ENCODE measurements at places on chromosomes 5 and 9.

- DNase-seq = no peak
Measured at GRCh38 chr9:78443946-78444345, 147.0 kb downstream of the PSAT1 start.

GRCh38 chr5:157365732-157366131 lies 94.3 kb upstream of the NIPAL4 start:
- DNase-seq = no peak

DNA sequence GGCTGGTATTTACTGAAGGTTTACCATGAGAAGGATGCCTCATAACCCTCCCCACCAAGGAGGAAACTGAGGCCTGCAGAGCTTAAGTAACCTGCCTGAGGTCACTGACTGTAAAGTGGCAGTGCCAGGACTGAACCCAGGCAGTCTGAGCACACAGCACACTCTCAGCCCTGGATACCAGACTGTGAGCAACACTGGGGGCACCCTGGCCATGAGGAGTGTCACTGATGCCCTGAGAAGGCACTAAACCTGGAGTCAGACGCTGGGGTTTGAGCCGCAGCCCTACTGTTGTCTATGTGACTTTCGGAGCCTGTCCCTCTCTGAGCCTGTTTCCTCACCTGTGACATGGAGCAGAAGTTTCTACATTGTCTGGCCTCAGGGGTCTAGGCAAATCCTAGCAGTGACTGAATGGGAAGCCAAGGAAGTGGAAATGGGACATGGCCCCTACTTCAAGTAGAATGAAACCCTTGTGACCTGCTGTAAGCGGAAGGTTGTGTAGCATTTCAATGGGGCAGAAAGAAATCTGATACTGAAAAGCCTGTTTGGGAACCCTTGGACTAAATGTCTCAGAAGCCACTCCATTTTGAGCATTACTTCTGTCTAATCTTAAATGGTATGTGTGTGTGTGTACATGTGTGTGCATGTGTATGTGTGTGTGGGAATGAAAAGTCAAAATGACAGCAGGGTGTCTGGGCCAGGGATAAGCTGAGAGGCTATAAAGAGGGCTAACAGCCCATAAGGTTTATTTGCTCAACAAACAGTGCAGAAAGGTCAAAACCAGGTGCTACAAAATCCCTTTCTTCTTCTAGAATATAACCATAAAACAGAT lies 36.0 kb downstream of the B4GALT1 start:
- no peak for DNase-seq

DNA sequence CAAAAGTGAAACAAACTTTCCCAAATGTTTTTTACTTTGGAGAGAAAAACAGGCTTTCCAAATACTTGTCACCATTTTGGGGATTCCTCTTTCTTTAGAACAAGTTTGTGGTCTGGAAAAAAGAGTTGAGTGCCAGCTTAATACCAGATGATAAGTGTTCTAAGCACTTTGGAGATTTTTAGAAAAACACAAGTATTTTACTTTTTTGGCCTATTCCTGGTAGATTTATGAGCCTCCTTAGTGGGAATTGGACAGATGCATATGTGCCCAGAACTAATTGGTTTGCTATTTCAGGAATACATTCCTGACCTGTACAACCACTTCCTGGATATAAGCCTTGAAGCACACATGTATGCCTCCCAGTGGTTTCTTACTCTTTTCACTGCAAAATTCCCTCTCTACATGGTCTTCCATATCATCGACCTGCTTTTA lies 40.5 kb downstream of the GPR21 start:
- DNase-seq = no peak

- peak; percentile 69 for DNase-seq
Measured at GRCh38 chr9:88534456-88535225, at the start of gene NXNL2. Gene NXNL2 (plus strand): TSS chr9:88535178. CDS start chr9:88535435, 257 bp downstream.

- no peak for DNase-seq
Measured at GRCh38 chr5:77390221-77390620, 101.9 kb downstream of the WDR41 start.

GRCh38 chr5:1931604-1932231 lies 49.0 kb upstream of the IRX4 start:
- peak; percentile 36 for DNase-seq

GRCh38 chr9:100428871-100429654 lies 2.1 kb downstream of the MSANTD3 start:
- peak; percentile 95 for DNase-seq

DNA sequence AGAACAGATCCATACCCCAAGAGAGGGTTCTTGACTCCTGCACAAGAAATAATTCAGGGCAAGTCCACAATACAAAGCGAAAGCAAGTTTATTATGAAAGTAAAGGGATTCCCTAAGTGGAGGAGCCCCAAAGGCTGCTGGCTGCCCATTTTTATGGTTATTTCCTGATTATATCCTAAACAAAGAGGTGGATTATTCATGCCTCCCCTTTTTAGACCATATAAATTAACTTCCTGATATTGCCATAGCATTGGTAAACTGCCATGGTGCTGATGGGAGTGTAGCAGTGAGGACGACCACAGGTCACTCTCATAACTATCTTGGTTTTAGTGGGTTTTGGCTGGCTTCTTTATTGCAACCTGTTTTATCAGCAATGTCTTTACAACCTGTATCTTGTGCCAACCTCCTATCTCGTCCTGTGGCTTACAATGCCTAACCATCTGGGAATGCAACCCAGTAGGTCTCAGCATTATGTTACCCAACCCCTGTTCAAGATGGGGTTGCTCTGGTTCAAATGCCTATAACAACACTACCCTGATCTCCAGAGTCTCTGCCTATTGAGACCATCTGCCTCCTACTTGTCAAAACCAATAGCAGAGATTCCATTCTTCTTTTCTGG lies 154.4 kb upstream of the GRAMD2B start:
- no peak for DNase-seq

DNA sequence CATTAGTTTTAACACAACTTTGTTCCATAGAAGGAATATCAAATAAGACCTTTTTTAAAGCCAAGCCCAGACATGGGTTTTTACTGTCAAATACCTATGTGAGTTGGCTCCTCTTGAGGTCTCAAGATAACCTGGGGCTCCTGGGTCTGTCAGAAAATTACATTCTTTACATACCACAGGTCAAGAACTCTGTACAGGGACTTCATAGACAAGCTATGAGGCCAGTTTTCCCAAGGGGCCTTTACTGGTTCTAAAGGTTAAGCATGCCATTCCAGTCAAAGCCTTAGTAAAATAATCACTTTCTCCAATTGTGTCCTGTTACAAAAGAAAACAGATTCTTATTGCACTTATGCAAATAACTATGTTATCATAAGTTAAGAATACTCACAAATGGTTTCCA lies 15.5 kb upstream of the SMC2 start:
- no peak for DNase-seq

DNA sequence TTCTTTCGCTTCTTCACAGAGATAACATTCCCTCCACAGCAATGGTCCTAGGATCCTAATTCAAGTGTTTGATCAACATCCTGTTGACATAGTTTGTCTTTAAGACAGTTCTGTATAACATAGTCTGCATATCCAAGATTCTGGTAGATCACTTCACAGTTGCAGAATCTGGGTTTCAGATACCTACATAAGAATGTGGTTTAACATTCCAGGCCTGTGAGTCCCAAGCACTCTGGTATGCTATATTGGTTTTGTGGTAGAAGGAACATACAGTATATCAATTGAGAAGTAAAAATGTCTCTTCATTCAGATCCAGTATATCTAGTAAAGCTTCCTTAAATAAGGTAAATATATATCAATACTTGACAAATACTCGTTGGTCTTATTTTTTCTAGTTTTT lies 914.2 kb upstream of the CDH6 start:
- peak; percentile 5 for DNase-seq

- no peak for DNase-seq
Measured at GRCh38 chr9:133943036-133943780, 48.9 kb downstream of the VAV2 start.

DNA sequence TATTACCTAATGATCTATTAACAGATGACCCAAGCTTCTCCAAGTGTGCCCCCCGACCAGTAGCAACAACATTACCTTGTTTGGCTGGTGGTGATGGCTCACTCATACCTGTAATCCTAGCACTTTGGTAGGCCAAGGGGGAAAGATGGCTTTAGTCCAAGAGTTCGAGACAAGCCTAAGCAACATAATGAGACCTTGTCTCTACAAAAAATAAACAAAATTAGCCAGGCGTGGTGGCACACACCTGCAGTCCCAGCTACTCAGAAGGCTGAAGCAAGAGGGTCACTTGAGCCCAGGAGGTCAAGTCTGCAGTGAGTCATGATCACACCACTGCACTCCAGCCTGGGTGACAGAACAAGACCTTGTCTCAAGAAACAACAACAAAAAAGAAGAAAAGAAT lies 62.9 kb downstream of the GCNT1 start:
- DNase-seq = no peak

DNA sequence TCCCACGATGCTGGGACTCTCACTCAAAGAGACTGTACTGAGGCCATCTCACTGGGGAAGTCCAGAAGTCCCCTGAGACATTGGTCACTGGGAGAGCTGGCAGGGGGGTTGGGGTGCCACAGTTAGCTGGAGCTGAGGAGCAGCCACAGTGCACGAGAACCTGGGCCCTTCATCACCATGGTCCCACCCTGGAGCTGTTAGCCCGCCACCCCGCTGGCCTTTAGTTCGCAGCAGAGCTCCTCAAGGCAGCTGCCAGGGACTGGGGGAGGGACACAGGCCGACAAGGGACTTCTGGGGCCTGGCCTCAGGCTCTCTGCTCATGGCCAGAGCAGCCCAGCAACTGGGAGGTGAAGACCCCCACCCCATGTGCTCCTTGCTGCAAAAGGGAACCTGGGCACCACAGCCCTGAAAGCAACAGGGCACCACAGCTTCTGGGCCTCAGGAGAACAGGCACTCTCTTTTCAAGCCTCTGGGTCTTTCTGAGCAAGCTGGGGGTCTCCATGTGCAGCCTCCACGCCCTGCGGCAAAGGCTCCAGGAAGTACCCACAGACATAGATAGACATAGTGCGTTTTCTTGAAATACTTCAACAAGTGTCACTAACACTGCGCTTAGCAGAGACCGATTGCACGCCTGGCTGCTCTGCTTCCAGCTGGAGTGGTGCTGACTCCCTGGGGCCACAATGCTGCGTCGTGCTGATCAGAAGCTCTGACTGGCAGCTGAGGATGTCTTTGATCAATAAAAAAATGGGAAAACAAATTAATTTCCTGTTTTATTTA lies 46.0 kb downstream of the VAV2 start:
- no peak for DNase-seq

DNA sequence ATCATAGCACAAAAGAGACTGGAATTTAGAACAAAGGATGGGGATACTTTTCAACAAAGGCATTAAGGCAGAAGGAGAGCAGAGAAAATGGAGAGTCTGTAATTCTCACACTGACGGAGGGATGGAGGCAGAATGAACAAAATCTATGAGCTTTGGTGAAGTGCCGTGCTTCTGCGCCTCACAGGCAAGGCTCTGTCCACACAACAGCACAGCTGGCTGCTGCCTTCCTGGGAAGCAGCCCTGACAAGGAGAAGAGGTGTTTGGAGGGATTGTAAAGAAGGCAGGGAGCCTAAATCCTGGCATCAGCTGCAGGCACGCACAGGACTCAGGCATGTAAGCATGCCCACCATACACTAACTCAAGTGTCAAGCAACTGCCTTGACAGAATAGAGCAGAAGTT lies 485.2 kb upstream of the KIF2A start:
- no peak for DNase-seq

DNA sequence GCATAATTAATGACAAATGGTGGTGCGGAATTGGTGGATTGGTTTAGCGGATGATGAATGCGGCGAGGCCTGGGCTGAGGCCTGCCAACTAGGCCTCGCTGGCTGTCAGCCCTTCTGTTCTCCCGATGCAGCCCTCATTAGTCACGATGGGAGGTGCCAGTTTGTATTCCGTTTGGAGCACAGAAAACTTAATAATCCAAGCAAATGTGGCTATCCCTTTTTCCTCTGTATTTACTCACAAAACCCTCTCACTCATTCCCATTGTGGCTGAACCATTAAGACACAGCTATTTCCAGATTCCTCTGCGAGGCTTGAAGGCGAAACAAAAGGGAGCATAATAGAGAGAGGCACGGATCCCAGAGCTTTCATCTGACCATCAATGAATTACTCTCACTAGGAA lies 114.3 kb downstream of the MVB12B start:
- no peak for DNase-seq

DNA sequence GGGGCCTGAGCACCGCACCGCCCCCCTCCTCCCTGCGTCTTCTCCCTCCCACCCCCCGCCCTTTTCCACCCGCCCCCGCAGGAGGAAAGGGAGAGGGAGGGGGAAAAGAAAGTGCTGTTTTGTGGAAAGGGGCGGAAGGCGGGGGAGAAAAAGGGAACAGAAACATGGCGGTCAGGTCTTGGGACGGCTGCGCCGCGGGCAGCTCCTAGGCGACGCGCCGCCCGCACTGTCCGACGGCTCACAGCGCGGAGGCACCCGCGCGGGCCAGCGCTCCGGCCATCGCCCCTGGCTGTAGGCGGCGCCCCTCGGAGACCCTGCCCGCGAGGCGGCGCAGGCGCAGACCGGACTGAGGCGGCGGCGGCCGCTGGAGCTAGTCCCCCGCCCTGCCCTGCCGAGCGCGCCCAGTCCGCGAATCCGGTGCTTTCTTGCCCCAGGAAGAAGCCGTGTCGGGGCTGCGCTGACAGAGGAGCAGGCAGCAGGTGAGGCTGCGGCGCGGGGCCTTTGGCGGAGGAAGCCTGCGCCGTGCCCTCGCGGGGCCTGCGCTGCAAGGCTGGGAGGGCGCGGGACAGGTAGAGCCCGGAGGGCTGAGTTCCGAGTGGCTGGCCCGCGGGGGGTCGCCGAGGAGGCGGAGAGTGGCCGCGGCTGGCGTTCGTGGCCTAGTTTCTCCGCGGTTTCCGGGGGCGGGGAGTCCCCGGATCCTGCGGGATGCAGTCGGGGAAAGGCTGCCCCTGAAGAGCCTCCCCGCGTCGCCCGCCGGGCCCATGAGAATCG lies at the start of gene DENND4C:
TSS of gene DENND4C (plus strand) at position 339 of the 771 bp plus-strand sequence. CDS start 45,482 bp downstream, outside the sequence.
- DNase-seq = peak; percentile 84

DNA sequence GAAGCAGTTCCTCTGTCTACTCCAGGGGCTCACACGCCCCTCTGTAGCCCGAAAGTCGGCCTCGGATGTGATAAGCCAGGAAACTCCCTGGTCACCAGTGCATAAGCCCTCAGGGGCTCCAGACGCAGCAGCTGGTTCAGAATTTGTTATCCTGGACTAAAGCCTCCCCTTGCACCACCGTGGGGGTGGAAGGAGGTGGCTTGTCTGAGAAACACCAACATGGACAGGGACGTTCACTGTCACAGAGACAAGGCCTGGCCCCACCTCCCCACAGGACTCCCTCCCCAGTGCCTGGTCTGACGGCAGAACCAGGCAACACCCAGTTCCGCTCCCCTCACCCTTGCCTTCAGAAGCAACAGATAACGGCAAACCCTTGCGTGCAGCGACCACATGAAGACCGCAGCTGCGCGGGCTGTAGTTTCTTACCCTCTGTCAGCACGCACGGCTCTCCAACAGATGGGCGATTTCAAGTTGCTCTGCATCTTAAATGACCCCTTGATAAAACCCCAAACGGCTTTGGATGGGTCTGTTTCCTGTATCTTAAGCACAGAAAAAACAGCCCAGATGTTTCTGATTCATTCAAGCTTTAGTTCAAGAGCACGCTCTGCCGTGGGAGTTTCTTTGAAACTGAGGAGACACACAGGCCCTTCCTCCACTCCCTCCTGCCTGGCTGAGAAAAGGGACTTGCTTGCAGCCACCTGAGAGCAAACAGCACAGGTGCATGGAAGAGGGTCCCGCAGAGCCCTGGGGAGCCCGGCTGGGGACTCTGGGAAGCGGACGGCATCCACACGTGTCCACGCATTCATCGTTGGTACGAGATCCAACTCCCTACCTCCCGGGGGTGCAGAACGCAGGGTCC lies 44.7 kb upstream of the NKD2 start:
- no peak for DNase-seq

GRCh38 chr5:1226839-1227581 lies 1.8 kb downstream of the SLC6A18 start:
- no peak for DNase-seq

GRCh38 chr9:14205463-14205862 lies 108.5 kb downstream of the NFIB start:
- DNase-seq = no peak

- peak; percentile 46 for DNase-seq
Measured at GRCh38 chr9:120579139-120580050, 572 bp downstream of the CDK5RAP2 start.

All from SW480 (cell line).